ENCODE measurements at places on chromosomes 12 and 14.

DNA sequence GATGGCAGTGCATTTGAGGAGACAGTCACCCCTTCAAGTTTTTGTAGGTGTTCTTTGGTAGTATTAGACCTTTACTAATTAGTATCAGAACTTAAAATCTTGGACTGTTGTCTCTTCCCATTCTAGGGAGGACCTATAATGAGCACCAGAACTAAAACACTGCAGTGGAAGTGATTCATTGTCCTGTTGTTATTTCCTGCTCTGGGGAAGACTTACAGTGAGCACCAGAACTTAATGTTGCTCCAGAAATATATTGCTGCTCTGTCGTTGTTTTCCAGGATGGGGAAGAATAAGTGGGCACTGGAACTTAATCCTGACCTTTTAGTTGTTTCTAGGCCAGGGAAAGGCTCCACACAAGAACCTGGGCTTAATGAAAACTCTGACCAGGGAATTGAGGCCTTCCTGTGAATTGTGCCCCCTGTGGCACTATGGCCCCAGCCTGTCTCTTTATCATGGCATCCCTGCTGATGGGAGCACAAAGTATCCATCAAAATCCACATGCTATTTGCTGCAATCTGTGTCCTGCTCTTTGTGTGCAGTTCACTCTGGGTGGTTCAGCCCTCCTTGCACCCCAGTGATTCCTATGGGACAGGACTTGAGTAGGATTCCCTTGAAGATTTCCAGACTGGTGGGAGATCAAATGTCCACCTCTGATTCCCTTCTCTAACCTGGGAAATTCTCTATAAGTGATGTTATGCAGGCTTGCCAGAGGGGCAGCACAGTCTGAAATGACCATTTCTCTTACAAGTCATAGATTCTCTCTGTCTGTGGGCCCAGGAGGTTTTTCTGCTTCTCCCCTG, 175.8 kb downstream of the PAWR start:
- no peak for DNase-seq

DNA sequence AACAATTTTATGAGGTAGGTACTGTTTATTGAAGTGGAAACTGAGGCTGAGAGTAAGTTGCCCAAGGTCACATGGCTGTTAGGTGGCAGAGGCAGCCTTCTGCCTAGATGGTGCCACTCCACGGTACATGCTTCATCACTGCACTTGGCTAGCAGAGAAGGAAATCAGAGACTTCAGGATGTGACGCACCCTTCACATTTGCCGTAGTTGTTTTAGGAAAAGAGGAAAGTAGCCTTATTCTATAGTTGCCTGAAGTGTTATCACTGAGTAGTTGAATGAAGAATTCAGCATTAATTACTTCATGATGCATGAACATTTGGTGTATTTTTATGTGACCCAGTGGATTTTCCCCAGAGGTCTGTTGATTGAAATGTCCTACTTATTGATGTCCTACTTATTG, 55.7 kb downstream of the ERC1 start:
- no peak for DNase-seq

DNA sequence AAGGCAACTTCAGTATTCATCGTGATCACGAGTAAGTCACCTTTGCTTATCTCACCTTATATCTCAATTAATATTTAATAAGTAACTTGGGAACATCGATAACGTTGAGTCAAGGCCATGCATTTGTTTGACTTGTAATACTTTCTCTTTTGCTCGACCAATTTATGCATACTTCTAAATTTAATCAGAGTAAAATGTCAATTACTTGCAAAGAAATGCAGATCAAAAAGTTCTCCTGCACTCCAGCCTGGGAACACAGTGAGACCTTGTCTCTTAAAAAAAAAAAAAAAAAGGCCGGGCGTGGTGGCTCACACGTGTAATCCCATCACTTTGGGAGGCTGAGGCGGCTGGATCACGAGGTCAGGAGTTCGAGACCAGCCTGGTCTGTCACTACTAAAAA, 11.8 kb upstream of the HIP1R start:
- no peak for DNase-seq

DNA sequence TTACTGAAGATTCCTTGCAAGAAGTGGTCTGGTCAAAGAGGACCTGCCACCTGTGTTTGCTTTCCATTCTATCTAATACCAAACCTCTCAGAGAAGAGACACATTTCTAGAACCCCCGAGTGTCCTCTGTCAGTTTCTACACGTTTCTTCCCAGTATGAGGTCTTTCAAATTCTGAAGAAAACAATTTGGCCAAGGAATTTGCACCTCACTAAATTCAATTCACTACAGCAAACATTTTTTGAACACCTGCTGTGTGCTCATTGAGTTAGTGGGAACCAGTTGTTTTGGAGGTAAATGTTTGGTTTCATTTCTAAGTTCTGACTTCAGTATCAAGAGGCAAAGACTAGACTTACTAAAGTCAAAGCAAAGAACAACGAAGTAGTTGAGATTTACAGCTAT, 19.4 kb downstream of the GPR19 start:
- no peak for DNase-seq

DNA sequence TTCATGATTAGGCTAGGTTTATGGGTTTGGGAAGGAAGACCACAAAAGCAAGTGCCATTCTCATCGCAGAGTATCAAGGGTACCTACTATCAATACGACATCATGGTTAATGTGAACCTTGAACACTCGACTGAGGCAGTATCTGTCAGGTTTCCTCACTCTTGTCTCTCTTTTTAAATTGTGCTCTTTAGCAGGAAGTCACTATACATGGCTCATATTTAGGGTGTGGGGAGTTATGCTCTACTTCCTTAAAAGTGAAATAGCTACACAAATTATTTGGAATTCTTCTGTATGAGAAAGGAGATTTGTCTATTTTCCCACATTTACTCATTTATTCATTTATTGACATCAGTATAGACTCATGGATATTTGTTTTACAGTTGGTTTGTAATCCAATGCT, 5.9 kb upstream of the CLEC4E start:
- no peak for DNase-seq

DNA sequence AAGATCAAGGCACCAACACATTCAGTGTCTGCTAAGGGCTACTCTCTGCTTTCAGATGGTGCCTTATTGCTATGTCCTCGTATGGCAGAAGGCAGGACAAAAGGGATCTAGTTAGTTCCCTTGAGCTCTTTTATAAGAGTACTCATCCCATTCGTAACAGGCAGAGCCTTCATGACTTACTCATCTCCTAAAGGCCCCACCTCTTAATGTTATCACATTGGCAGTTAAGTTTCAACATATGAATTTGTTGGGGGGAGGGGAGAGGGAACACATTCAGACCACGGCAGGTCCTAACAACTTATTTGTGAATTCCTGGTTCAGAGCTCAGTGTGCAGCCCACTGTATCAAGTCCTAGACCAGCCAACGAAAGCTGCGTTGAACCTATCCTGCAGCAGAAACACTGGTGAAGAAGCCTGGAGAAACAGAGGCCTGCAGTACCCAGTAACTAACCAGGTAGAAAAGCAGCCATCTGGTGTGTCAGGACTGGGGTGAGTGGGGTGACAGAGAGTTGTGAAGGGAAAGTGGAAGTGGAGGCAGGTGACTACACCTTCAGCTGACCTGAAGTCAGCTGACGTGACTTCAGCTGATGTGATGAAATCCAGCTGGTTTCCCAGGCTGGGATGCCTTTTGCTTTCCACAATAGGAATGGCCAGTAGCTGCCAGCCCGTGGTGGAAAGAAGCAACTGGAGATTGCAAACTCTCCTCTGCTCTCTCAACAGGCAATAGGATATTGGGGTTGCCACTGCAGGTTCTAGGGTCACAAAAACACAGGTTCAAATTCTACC, 101.6 kb upstream of the PLXNC1 start:
- DNase-seq: no peak

GRCh38 chr14:70919774-70920173, 12.5 kb downstream of the PCNX1 start:
- no peak for DNase-seq

DNA sequence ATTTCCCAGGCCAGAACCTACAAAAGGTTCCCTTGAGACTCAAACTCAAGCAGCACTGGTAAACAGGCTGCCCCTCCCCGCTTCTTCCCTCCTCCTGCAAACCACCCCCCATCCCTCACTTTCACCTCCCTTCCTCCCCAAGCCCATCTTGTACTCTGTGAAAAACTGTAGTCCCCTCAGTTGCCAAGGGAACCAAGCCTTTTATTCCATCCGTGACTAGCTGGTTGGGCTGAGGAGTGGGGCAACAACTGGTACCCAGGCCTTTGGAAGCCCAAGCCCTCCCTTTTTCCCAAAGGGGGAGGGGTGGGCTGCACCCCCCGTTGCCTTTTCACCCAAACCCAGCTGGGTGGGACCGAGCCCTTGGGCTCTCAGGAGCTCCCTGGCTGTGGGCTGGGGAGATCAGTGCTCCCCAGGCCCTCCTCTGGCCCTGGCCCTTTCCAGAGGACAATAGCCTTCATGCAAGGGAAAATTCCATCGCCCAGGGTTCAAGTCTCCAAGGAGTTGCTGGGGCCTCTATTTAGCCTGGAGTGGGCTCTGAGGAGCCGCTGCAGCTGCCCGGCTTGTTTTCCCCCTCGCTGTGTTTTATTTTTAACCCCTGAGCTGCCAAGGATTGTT, 61.9 kb downstream of the ZFP36L1 start:
- no peak for DNase-seq

- no peak for DNase-seq
These were observed 7.4 kb downstream of the OAS2 start for GRCh38 chr12:112985642-112986290.

DNA sequence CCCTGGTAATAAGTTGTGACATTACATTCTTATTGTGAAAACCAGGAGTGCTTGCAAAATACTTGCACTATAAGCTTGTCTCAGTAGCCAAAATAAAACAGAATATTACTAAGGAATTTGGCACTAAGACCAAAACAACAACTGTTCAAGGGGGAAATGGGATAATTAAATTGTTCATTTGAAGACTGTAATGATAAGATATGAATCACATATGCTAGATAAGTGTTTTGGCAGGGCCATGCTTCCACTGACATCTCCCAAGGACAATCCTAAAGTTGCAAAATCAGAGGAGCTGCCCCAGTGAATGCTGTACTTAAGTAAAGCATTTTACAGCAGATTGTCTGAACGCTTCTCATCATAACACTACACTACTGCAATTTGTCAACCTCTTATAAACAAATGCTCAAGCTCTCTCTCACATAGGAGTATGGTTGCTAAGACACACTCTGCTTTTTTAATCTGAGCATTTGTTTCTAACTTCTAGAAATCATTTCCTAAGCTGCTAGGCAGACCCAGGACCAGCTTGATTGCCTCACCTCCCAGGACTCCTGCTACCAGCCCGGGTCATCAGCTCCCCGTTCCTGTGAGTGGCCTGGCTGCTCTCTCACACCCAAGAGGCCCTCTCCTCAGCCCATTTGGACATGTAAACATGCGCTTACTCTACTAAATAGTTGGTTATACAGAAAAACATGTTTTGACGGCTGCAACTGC, 191.5 kb downstream of the PAX9 start:
- no peak for DNase-seq

Measured in left forelimb (tissue), 1 donor.